ENCODE measurements at places on chromosomes 3 and 15. TPM values are rescaled to one million over a fixed set of nuclear protein-coding genes. Genes with fewer than 3 reads are reported as not detected.

Gene ZBED2
- 0.13 TPM for total RNA-seq

Gene ZNF502
- 3.2 TPM for total RNA-seq

Gene CCNB2
- not detected for total RNA-seq

Gene GABRR3
- total RNA-seq: not detected

Gene DGKG
- total RNA-seq: 93.8 TPM

Gene NOX5
- total RNA-seq: 0.66 TPM

Gene RLBP1
- total RNA-seq: 0.13 TPM
